ENCODE measurements at places on chromosomes 16 and 17.

- DNase-seq, result no peak
These were observed 55.6 kb upstream of the GCSH start for GRCh38 chr16:81151648-81152310.

- no peak for DNase-seq
These were observed 49.3 kb downstream of the ZNF652 start for GRCh38 chr17:49312722-49313121.

DNA sequence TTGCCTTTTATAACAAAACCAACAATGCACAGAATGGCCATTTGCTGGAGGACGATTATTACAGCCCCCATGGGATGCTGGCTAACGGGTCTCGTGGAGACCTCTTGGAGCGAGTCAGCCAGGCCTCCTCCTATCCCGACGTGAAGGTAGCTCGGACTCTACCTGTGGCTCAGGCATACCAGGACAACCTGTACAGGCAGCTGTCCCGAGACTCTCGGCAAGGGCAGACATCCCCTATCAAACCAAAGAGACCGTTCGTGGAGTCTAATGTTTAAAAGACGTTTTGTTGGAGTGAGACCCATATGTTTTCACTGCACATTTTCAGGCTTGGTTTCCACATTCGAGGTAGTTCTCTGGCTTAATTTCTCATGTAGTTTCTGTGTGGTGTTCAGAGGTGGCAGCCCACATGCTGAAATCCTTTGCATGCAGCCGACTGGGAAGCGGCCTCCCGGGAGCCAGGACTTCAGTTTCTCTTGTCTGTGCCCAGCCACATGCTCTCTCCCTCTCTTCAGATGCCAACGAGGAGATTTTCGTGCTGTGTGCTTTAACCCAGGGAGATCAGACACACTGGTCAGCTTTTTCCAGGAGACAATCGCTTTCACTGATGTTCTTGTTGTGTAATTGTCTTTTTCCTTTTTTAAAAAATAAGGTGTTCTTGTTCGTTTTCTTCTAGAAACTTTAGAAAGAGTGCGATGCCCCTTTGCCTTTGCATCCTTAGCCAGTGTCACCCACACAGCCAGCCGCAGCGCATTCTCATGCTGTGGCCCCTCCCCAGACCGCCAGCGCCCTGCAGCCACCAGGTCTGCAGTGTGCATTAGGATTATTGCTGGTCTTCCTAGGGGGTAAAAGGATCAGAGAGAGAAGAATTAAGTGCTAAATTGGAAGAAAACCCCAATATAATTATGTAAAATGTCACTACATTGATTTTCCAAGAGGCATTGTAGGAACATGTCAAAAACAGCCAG is 24.1 kb downstream of the CYB561 start:
- no peak for DNase-seq

DNA sequence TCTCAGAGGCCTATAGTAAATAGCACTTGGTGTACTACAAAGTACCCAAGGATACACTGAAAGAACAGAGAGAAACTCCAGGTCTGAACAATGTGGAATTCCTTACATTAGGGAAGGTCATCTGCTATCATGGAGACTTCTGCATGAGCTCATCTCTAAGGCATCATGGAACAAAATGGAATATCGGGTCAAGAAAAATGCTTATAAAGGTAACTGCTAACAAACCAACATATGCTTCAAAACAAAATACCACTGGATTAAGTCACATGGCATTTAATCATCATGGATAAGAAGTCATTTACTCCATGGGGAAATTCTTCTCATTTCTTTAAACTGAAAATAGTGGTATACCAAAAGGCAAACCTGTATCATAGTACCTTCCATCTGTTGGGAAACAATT is 34.2 kb downstream of the TXNDC11 start:
- no peak for DNase-seq

GRCh38 chr16:9407206-9407758 is 315.8 kb downstream of the HAPSTR1 start:
- DNase-seq, result no peak

DNA sequence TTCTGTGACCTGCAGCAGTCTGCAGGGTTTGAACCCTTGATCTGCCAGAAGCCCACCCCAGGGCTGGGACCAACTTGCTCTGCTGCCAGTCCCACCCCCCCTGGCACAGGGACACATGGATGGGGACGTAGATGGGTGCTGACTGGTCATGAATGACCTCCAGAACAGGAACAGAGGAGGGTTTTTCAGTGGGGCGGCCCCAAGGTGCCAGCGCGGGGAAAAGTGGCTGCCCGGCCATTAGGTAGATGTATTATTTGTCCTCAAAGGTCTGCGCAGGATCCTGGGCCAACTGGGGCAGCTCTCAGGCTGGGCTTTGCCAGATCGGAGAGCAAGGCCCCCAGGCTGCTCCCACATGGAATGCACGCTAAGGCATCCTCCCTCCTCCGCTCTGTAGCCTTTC is 265.2 kb upstream of the TNRC6C start:
- no peak for DNase-seq

DNA sequence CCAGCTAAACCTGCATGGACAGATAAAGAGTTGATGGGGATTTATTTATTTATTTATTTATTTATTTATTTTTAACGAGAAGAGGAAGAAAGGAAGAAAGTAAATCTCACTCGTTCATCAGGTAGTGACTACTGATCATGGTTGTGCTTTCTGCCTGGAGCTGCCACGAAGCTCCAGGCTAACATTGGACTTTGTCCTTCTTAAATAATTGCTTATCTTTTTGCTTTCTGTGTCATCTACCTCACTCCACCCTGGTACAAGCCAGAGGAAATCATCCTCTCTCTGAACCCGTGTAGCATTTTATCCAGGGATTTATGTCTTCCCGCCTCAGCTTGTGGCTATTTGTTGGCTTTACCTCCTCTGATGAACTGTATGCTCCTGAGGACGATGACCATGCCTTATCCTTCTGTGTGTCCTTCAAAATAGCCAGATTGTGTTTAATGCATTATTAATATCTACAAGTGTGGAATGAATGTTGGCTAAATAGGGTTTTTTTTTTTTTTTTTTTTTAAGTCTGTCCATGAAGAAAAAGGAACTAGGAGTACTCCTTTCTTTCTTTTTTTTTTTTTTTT is 8.0 kb upstream of the SLC12A3 start:
- no peak for DNase-seq

GRCh38 chr16:57791195-57791892 is 10.9 kb downstream of the KIFC3 start:
- DNase-seq, result no peak

GRCh38 chr16:86294535-86295196 is 215.7 kb upstream of the FOXF1 start:
- DNase-seq, result no peak

GRCh38 chr17:35977509-35977908 is 3.8 kb downstream of the CCL16 start:
- DNase-seq, result no peak

- DNase-seq, result no peak
These were observed 89.3 kb upstream of the CDYL2 start for GRCh38 chr16:80893686-80894085.

DNA sequence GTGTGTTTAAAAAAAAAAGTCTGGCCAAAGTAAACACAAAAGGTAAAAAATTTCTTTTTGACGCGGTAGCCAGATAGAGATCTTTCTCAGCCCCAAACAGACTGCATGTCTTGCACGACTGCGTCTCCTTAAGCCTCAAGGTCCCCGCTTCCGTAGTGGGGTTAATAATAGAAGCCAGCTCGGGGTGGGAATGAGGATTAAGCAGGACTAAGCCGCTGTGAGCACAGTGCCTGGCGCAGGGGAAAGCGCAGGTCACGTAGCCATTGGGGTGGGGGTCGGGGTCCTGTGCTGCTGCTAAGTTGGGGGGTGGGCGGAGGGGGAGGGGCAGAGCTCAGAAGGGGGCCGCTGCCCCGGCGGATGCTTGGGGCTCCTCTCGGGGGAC is 521 bp downstream of the GGA2 start:
- no peak for DNase-seq

- no peak for DNase-seq
These were observed 4.8 kb upstream of the MT2A start for GRCh38 chr16:56603589-56603988.
